Activated T-helper 2 cell treated with anti-CD3 and anti-CD28 coated beads, Interferon-gamma antibody, Interleukin-2, Interleukin-4, amounts not matched to agents 10 μg/mL and 5 μg/mL and 100 μg/mL, durations not matched to agents 14 hours and 24 hours and 36 hours (primary cell): ENCODE measurements at places on chromosomes 11 and 22. TPM values are rescaled to one million over a fixed set of nuclear protein-coding genes. Genes with fewer than 3 reads are reported as not detected.

Gene OR51E2
- not detected in 2 replicates for total RNA-seq

Gene MIAT
- 11.9 and 13.0 TPM in 2 replicates for total RNA-seq

Gene OR56A1
- not detected in 2 replicates for total RNA-seq

Gene CARD10
- 0.09 TPM in 1 of 2 replicates, not detected in the other for total RNA-seq

Gene EFCAB6
- 0.11 TPM in 1 of 2 replicates, not detected in the other for total RNA-seq

Gene SCN2B
- total RNA-seq = 0.02 TPM in 1 of 2 replicates, not detected in the other

Gene OR51B2
- total RNA-seq = not detected in 2 replicates

Gene IL17REL
- total RNA-seq = not detected in 2 replicates

Gene CASP12
- not detected in 2 replicates for total RNA-seq

Gene GGT1
- 46.2 and 47.0 TPM in 2 replicates for total RNA-seq

Gene OR6X1
- not detected in 2 replicates for total RNA-seq

Gene RASGRP2
- total RNA-seq = 19.6 and 20.9 TPM in 2 replicates

Gene OR10A2
- 0.02 TPM in 1 of 2 replicates, not detected in the other for total RNA-seq

Gene MMP10
- total RNA-seq = not detected in 2 replicates

Gene BTBD10
- 22.6 and 24.9 TPM in 2 replicates for total RNA-seq

Gene GAS2L1
- 3.0 and 3.4 TPM in 2 replicates for total RNA-seq

Gene OR8I2
- total RNA-seq = not detected in 2 replicates

Gene ASCC2
- total RNA-seq = 69.8 and 74.9 TPM in 2 replicates

Gene KRTAP5-11
- total RNA-seq = not detected in 2 replicates

Gene TSGA10IP
- not detected in 2 replicates for total RNA-seq

Gene ASPHD2
- total RNA-seq = 14.2 and 14.5 TPM in 2 replicates

Gene CHADL
- total RNA-seq = 0.11 and 0.62 TPM in 2 replicates

Gene CD6
- total RNA-seq = 308 and 327 TPM in 2 replicates

Gene OR5P2
- not detected in 2 replicates for total RNA-seq

Gene MN1
- total RNA-seq = 0.09 and 0.16 TPM in 2 replicates

Gene KDM4E
- not detected in 2 replicates for total RNA-seq

Gene OR2D2
- 0.94 and 1.4 TPM in 2 replicates for total RNA-seq

Gene TCF20
- total RNA-seq = 70.5 and 74.3 TPM in 2 replicates

Gene CDC42BPG
- total RNA-seq = 0.07 and 0.32 TPM in 2 replicates

Gene USP2
- total RNA-seq = 1.0 and 1.1 TPM in 2 replicates
